Esophagus squamous epithelium (tissue), 5 donors: ENCODE measurements at places on chromosomes 13 and 19.

GRCh38 chr19:17025991-17026658, 485 bp downstream of the CPAMD8 start:
- DNase-seq = no peak

- no peak for DNase-seq
These were observed 2.3 kb downstream of the PEG3 start for GRCh38 chr19:56838024-56838908.

DNA sequence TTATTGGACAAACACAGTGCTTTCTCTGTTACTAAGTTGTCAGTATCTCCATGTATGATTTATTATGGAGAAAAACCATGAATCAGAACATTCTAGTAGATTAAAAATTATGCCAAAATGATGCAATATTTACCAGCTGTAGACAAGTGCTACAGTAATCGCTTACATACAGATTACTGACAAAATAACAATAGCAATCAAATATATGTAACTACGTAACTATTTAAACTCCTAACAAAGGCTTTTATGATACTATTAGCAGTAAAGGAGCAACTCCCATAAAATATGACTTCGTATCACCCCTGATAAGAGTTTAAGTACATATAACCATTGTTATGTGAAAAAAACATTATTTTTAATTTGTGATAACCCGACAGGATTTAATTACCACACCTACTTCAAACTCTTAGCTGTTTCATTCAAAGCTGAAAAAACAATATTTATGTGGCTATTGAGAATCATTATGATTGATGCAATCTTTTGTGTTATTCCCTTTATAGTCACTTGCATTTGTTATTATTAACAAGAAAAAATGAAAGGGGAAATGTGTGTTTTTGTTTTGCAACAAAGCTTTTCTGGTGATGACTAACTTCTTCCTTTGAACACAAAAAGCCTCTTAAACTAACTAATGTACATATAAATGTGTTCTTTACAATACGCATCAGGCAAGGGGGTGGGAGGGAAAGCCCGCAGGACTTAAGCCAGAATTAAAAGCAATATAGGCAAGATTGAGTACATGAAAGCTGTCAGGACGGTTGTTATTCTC, 147.4 kb downstream of the ABCC4 start:
- no peak for DNase-seq

DNA sequence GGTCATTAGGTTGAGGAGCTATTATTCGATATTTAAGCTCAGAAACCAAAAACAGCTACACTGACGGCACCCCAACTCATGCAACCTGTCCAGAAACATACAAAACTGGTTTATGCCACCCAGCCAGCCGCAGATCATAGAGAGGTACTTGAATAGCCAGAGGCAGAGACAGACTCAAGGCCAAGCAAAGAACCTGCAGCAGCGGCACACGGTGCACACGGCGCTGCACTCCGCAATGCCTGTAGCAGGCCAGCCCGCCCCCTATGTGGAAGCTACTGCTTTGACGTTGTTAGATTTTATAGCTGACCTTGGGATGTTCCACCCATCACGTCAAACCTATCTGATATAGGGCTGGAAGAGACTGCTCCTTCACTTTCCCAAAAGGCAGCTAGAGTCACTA, 11.9 kb upstream of the DHRS12 start:
- DNase-seq = no peak

GRCh38 chr13:48962281-48962680, 13.4 kb upstream of the FNDC3A start:
- no peak for DNase-seq

- no peak for DNase-seq
These were observed 9.4 kb upstream of the NUP62 start for GRCh38 chr19:49938662-49939061.

GRCh38 chr19:17194608-17195007, 20.5 kb upstream of the USE1 start:
- no peak for DNase-seq

- no peak for DNase-seq
These were observed 3.7 kb upstream of the INTS6 start for GRCh38 chr13:51456510-51456909.

DNA sequence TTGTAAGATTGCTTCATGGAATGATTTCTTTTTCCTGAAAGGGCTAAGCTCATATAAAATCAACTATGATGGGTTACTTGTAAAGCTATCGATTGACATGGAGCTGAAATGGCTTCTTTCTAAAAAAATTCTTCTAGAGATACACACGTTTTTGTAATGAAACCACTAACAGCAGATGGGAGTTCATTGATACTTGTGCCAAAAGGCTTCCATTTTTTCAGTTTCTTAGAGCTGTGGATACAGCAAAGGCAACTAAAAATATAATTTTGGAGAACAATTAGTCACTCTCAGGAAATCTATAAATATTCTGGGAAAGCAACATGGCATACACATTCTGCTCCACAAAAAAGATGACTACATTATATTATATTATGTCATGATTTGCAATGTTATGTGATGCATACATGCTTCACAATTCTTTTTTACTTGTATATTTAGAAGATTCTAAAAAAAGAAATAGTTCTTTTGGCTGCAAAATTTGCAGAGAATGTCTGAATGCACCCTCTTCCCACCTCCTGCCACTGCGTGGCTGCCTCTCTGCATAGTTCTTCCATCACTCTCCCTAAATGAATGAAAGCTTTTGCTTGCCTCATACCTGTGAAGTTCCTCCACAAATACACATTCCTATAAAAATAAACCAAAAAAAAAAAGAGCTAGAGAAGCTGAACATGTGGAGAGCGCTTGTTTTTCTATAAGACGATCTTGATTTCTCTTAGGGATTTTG, 802.5 kb downstream of the EFNB2 start:
- no peak for DNase-seq

- DNase-seq = no peak
These were observed 8.6 kb downstream of the GTF2F1 start for GRCh38 chr19:6384381-6384780.

DNA sequence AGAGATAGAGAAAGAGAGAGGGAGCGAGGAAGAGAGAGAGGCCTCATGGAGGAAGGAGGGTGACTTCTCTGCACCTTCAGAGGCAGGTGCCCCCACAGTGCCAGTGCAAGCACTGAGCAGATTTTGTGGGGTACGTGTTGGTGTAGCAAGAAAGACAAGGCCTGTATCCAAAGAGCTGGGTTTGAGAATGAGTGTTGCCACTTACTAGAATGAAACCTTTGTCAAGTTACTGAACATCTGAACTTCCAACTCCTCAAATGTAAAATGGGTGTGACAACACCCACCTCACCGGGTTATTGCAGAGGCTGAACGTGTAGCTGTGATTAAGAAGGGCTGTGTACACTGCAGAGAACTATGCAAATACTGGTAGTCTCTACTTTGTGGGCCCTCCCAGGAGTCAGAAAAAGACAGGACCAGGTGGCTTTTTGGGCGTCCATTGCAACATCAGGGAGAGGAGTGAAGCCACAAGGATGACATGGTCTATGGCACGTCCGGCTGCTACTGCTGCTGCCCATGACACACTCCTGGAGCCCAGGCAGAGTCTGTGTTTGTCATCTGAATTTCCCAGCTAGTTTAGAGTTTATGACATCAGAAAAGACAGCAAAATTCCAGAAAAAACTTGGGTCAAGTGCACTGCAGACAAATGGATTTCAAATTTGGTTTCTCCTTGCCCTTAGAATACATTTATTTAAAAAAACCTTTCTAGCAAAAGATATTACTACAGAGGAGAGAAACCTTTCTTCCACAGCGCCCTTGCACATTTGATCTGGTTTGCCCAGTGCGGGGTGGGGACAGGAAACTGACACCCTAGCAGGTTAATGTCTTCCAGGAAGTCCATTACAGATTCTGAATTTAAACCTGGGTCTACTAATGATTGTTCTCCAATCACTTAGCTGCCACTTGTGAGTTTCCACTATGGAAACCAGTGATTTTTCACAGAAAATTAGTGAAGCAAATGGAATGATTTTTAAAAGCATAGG, 54.0 kb upstream of the ATP12A start:
- DNase-seq = no peak

GRCh38 chr13:48731957-48732569, 78.3 kb downstream of the CYSLTR2 start:
- DNase-seq = no peak
